ENCODE measurements at places on chromosomes 6 and 20.

DNA sequence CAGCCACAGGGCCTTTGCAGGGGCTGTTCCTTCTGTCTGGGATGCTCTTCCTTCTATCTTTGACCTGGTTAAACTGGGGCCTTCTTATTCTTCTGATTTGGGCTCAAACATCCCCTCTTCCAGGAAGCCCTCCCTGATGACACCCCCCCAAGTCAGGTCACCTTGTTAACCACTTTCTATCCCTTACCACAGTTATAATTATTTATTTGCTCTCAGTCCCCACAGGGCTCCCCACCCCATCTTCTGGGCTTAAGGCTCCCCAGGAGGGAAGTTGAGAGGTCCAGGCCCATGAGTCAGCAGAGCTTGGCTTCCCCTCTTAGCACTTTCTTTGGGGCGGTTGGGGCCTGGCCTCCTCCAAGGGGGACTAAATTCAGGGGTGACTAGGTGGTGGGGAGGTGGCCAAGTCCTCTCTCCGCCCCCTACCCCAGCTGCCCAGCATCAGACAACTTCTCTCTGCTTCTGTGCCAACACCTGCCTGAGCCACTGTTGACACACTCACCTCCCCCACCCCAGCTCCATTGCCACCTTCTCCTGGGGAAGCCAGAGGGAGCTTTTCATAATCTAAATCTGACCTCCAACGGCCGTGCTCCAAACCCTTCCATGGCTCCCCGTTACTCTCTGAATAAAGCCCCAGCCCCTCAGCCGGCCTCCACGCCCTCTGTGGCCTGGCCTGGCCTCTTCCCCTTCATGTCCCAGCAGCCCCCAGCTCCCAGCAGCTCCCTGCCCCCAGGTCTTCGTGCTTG is 70.0 kb downstream of the CEBPB start:
- DNase-seq = no peak

DNA sequence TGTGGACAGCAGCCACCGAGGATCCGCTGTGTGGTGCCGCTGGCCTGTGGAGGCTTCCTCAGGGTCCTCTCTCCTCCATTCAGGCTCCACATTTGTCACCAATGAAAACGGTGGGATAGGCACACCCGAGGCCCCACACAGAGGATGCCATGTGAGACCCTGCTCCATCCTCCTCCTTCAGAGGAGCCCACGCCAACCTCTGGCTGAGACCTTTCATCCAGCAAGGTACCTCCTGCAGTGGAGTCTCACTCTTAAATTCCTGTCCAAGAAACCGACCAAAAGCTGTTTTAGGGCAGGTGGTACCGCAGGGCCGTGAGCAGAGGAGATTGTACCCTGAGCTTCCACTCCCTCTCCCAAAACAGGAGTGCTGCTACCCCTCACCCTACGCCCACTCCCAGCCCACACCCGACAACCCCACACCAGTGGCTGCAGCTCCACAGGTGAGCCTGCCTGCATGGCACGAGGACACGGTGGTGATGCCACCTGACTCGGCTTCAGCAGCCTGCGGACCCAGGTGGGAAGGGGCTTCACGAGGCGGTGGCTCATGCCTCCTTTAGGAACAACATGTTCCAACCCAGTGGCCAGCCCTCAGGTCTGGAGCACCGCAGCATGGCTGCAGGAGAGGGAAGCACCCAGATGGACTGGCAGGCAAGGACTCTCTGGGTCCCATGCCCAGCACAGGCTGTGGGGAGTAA is 237.6 kb upstream of the AFDN start:
- no peak for DNase-seq

GRCh38 chr20:33963751-33964150 is 30.0 kb upstream of the RALY start:
- DNase-seq = no peak

GRCh38 chr6:37319156-37319555 is 34.6 kb upstream of the RNF8 start:
- DNase-seq = no peak

DNA sequence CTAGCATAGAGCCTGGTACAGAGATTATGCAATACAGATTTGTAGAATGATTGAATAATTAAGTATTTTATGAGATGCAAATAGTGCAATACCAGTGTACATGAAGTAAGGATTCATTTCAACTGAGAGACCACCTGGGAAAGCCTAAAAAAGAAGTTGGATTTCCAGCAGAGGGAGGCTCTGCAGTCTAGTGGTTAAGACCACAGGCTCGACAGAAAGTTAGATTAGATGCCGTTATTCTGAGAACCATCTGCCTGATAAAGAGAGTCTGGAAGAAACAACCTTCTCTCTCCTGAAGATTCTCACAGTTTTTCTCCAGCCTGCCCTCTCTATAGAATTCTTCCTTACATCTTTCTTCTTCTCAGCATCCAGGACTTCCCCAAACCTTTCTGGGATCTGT is 13.6 kb upstream of the TNFRSF21 start:
- no peak for DNase-seq

GRCh38 chr6:4398791-4399190 is 263.4 kb upstream of the ECI2 start:
- no peak for DNase-seq

DNA sequence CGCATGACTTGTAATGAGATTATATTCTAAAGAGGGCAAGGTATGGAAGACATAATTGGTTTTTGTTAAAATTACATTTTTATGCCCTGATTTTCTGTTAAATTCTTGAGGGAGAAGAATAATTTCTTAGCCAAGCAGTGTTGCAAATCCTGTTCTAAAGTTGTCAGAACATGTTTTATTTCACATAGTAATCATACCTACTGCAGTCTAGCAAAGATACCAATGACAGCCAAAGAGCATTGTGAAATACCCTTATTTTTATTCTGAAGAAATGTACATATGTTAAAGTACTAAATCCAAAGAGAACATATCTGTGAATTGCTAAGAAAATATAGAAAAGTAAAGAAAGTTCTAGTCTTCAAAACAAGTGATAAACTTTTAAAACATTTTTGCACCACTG is 39.6 kb upstream of the SMIM8 start:
- no peak for DNase-seq

- DNase-seq = no peak
Observed at GRCh38 chr6:33827546-33828451, 24.0 kb upstream of the MLN start.

- no peak for DNase-seq
Observed at GRCh38 chr6:41656002-41656691, 17.9 kb downstream of the MDFI start.

DNA sequence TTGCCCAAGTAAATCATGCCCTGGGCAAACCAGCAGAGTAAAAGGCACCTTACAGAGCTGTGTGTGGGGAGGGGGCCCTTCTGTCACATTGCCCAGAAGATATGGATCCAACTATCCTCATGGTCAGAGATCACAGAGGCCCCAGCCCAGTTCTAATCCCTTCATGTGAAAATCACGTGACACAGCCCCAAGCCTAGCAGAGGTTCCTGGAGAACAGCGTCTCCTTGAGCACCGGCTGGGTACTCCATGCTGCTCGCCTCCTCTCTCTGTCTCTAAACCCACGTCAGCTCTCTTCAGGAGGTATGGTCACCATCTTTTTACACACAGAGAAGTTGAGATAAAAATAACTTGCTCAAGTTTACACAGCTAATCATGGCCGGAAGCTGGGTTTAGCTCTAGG is 230.2 kb downstream of the ANKRD60 start:
- no peak for DNase-seq

DNA sequence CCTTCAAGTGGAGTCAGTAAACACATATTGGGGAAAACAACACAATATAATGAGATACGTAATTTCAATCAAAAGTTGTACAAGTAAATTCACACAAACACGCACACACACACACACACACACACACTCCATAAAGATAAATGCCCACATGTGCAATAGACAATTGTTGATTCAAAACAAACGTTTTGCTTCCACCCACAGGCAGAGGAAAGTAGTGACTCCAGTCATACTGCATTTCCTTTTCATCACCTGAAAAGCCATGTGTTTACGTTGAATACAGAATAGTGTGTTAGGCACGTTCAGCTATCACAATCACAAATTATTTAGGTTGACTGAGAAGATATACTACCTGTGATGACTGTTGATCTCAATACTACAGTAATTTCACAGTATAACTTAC is 443.8 kb upstream of the MANEA start:
- peak; percentile 63 for DNase-seq
